ENCODE measurements at places on chromosomes 3 and 15. TPM values are rescaled to one million over a fixed set of nuclear protein-coding genes. Genes with fewer than 3 reads are reported as not detected.

IL17RE gene
- 1.1 TPM for total RNA-seq

PLSCR5 gene
- not detected for total RNA-seq

GHSR gene
- total RNA-seq, result not detected

SYNM gene
- 5.0 TPM for total RNA-seq

FETUB gene
- not detected for total RNA-seq

C3orf22 gene
- not detected for total RNA-seq

STRIT1 gene
- total RNA-seq, result not detected

NOP10 gene
- 141 TPM for total RNA-seq

TLE3 gene
- total RNA-seq, result 5.6 TPM

SLC12A8 gene
- 2.2 TPM for total RNA-seq

DNA sequence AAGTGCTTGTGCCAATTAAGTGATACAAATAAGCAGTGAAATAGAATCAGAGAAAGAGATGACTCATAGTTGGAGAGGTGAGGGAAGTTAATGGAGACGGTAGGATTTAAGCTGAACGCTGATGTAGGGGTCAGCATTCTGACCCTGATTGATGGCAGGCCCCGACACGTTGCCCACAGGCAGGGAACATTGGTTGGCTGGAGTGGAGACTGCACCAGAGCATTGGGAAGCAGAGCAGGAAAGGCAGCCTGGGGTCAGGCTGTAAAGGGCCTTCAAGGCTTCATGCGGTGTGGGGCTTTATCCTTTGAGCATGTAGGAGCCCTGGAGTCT lies 68.6 kb downstream of the DCUN1D1 start:
- H3K27me3 ChIP-seq, result no peaks in the 10 kb centered on the region
- no peak overlapping the region for H3K4me3 ChIP-seq
- no peak for DNase-seq
- H3K4me1 ChIP-seq, result peaks cover 16% of the 10 kb centered on the region

- DNase-seq, result peak; percentile 81
- peaks cover 10% of the 10 kb centered on the region for H3K4me1 ChIP-seq
- H3K36me3 ChIP-seq, result peaks cover 49% of the 10 kb centered on the region
- H3K27me3 ChIP-seq, result no peaks in the 10 kb centered on the region
These were observed 50.7 kb downstream of the MAP6D1 start for GRCh38 chr3:183774631-183775030.

GRCh38 chr3:170023165-170023564 lies 14.6 kb upstream of the GPR160 start:
- H3K4me1 ChIP-seq, result no peaks in the 10 kb centered on the region
- no peaks in the 10 kb centered on the region for H3K36me3 ChIP-seq
- no peak for DNase-seq
- no peak overlapping the region for H3K27ac ChIP-seq
- H3K4me3 ChIP-seq, result no peak overlapping the region
- H3K27me3 ChIP-seq, result peaks cover 3% of the 10 kb centered on the region

- no peak for DNase-seq
- peaks cover 7% of the 10 kb centered on the region for H3K4me1 ChIP-seq
- H3K27ac ChIP-seq, result no peak overlapping the region
- H3K4me3 ChIP-seq, result no peak overlapping the region
- H3K27me3 ChIP-seq, result no peaks in the 10 kb centered on the region
- H3K36me3 ChIP-seq, result peaks cover 27% of the 10 kb centered on the region
These were observed 25.5 kb downstream of the SEC62 start for GRCh38 chr3:169992156-169992555.

GRCh38 chr15:69792823-69793222 lies 304.9 kb downstream of the TLE3 start:
- H3K27me3 ChIP-seq, result peaks cover 13% of the 10 kb centered on the region
- H3K27ac ChIP-seq, result no peak overlapping the region
- no peak for DNase-seq
- no peaks in the 10 kb centered on the region for H3K36me3 ChIP-seq
- H3K4me1 ChIP-seq, result peaks cover 7% of the 10 kb centered on the region
- no peak overlapping the region for H3K4me3 ChIP-seq

DNA sequence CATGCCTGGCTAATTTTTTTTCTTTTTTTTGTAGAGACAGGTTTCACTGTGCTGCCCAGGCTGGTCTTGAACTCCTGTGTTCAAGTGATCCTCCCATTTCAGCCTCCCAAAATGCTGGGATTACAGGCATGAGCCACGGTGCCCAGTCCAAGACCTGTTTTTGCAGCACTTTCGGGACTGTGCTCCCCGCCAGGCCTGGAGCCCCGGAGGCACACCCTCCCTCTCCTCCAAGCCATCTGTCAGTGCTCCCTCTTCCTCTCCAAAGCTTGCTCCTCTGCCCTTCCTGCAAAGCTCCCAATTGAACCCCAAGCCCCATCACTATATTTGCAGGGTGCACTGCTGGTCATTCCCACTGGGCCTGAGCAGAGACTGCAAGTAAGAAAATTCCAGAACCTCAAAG lies 98.1 kb downstream of the CORO2B start:
- no peaks in the 10 kb centered on the region for H3K36me3 ChIP-seq
- no peaks in the 10 kb centered on the region for H3K4me1 ChIP-seq
- H3K27me3 ChIP-seq, result no peaks in the 10 kb centered on the region
- H3K27ac ChIP-seq, result no peak overlapping the region
- H3K4me3 ChIP-seq, result no peak overlapping the region
- no peak for DNase-seq

DNA sequence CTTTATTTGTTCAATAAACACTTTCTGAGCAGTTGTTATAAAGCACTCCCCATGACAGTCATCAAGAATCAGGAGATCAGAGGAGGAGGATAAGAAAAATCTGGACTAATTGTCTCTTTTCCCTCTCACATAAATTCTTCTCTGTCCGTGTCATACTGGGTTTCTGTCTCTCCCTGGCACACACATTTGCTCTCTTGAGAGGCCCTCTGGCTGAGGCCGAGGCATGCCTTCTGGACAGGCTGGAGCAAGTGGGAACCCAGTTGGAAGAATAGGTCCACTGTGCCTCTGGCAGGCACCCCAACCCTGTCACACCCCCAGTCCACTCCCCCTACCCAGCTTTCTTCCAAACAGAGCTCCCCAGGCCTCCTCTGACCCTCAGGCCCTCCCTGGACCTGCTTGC lies 315.8 kb downstream of the UACA start:
- no peaks in the 10 kb centered on the region for H3K36me3 ChIP-seq
- no peak overlapping the region for H3K4me3 ChIP-seq
- H3K27me3 ChIP-seq, result peaks cover 67% of the 10 kb centered on the region

GRCh38 chr15:35279811-35280210 lies 194.7 kb upstream of the NANOGP8 start:
- no peak overlapping the region for H3K27ac ChIP-seq
- H3K4me3 ChIP-seq, result no peak overlapping the region
- no peaks in the 10 kb centered on the region for H3K27me3 ChIP-seq
- H3K36me3 ChIP-seq, result no peaks in the 10 kb centered on the region

- DNase-seq, result no peak
- H3K36me3 ChIP-seq, result no peaks in the 10 kb centered on the region
- no peaks in the 10 kb centered on the region for H3K4me1 ChIP-seq
These were observed 69.8 kb upstream of the BOC start for GRCh38 chr3:113141543-113141942.

DNA sequence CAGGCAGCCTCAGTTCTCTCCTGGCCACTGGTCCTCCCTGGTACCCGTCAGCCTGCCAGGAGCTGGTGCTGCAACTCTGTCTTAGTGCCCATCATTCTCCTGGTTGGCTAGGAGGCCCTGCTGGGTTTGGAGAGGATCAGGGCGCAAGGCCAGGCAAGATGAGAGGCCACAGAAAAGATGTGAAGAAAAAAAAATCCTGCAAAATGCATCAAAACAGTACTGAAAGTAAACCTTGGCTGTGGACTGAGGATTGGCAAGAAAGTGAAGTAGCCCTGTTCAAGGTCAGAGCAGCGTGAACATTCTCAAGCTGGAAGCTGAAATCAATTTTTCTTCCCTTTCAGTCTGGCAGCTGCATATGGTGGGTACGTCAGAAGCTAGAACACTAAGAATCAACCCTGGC lies 74.2 kb downstream of the GTF2E1 start:
- H3K27ac ChIP-seq, result no peak overlapping the region
- no peaks in the 10 kb centered on the region for H3K4me1 ChIP-seq
- H3K4me3 ChIP-seq, result no peak overlapping the region
- H3K36me3 ChIP-seq, result no peaks in the 10 kb centered on the region

- H3K4me1 ChIP-seq, result no peaks in the 10 kb centered on the region
- no peak for DNase-seq
- no peak overlapping the region for H3K27ac ChIP-seq
- no peaks in the 10 kb centered on the region for H3K27me3 ChIP-seq
- H3K36me3 ChIP-seq, result no peaks in the 10 kb centered on the region
These were observed 22.7 kb upstream of the ALCAM start for GRCh38 chr3:105343991-105344390.

- no peak overlapping the region for H3K27ac ChIP-seq
- H3K27me3 ChIP-seq, result no peaks in the 10 kb centered on the region
- DNase-seq, result no peak
- no peak overlapping the region for H3K4me3 ChIP-seq
These were observed 66.0 kb downstream of the ST6GAL1 start for GRCh38 chr3:186996356-186996755.

- no peaks in the 10 kb centered on the region for H3K36me3 ChIP-seq
- no peaks in the 10 kb centered on the region for H3K4me1 ChIP-seq
- no peak overlapping the region for H3K4me3 ChIP-seq
- no peak for DNase-seq
These were observed 183.6 kb downstream of the POLQ start for GRCh38 chr3:121362035-121362734.

DNA sequence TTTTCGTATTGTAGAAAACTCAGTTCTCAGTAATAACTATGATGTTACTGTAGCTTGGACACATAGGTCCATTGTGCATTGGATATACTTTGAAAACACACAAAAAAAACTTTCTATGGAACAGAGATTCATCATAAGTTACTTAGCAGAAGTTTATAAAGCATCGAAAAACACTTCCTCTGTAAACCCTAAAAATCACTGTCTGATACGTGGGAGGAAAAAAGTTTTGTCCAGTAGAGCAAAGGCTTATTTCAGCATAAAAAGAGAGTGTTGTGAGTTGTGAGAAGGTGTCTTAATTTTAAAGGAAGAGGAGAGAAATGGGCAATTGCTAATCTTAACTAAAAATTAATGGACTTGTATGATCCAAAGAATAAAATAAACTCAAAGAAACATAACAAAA lies 64.8 kb downstream of the OSTN start:
- no peaks in the 10 kb centered on the region for H3K36me3 ChIP-seq
- no peak for DNase-seq
- no peak overlapping the region for H3K27ac ChIP-seq
- no peaks in the 10 kb centered on the region for H3K27me3 ChIP-seq
- no peak overlapping the region for H3K4me3 ChIP-seq

DNA sequence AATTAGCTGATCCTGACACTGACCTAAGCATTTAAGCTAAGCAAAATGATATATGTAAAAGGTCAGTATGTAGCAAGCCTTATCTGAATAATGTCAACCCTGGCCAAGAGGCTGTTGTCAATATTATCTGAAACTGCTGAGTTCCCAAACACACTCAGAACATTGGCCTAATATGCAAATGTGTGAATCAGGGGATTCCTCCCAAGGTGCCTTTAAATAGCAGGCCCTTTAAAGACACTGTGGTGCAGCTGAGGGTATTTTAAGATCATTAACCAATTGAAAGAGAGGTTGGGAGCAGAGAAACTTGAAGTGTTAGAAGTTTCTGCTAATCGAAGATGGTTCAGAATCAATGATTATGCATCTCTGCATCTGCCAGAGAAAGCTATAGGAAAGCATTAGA lies 207.0 kb downstream of the NTRK3 start:
- H3K4me1 ChIP-seq, result no peaks in the 10 kb centered on the region
- H3K36me3 ChIP-seq, result no peaks in the 10 kb centered on the region
- H3K4me3 ChIP-seq, result no peak overlapping the region
- DNase-seq, result no peak
- no peaks in the 10 kb centered on the region for H3K27me3 ChIP-seq
- H3K27ac ChIP-seq, result no peak overlapping the region

- no peak overlapping the region for H3K27ac ChIP-seq
- 0 out of 2 replicates have a peak, but pooled peaks cover 2% of the 10 kb centered on the region for H3K4me1 ChIP-seq
- no peaks in the 10 kb centered on the region for H3K36me3 ChIP-seq
These were observed 437.7 kb downstream of the RAP2B start for GRCh38 chr3:153599685-153600084.

- no peaks in the 10 kb centered on the region for H3K36me3 ChIP-seq
- H3K27ac ChIP-seq, result no peak overlapping the region
- no peak overlapping the region for H3K4me3 ChIP-seq
- no peaks in the 10 kb centered on the region for H3K4me1 ChIP-seq
- DNase-seq, result no peak
These were observed 48.6 kb upstream of the KLF13 start for GRCh38 chr15:31278061-31278445.

DNA sequence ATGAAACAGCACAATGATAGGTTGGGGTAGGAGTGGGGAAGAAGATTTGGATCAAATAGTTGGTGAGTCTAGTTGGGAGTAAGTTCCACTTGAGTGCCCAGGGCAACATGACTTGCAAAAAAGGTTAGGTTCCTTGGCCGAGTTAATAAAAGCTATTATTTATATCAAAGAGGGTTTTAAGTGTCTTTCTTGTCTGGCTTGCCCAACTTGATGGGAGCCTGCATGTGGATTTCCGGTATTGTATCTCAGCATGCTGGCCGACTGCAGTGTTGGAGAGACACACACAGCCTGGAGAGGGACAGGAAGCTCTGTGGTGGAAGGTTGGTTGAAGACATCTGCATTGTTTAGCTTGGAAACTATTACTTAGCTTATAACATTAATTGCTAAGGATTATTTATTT lies 449.5 kb upstream of the TBL1XR1 start:
- DNase-seq, result no peak
- no peaks in the 10 kb centered on the region for H3K36me3 ChIP-seq
- H3K4me3 ChIP-seq, result no peak overlapping the region
- H3K27ac ChIP-seq, result no peak overlapping the region
- no peaks in the 10 kb centered on the region for H3K27me3 ChIP-seq

GRCh38 chr15:45603881-45604280 lies 16.7 kb downstream of the BLOC1S6 start:
- DNase-seq, result no peak
- peaks cover 5% of the 10 kb centered on the region for H3K36me3 ChIP-seq
- H3K27me3 ChIP-seq, result no peaks in the 10 kb centered on the region
- no peaks in the 10 kb centered on the region for H3K4me1 ChIP-seq
- H3K4me3 ChIP-seq, result no peak overlapping the region
- no peak overlapping the region for H3K27ac ChIP-seq

- no peaks in the 10 kb centered on the region for H3K4me1 ChIP-seq
- H3K36me3 ChIP-seq, result no peaks in the 10 kb centered on the region
- no peak overlapping the region for H3K27ac ChIP-seq
- H3K27me3 ChIP-seq, result no peaks in the 10 kb centered on the region
These were observed 91.1 kb upstream of the RNF7 start for GRCh38 chr3:141646760-141647561.

GRCh38 chr3:81816473-81817250 lies 55.2 kb upstream of the GBE1 start:
- H3K27me3 ChIP-seq, result peaks cover 2% of the 10 kb centered on the region
- H3K4me1 ChIP-seq, result no peaks in the 10 kb centered on the region
- peak; percentile 0 for DNase-seq
- no peaks in the 10 kb centered on the region for H3K36me3 ChIP-seq
- no peak overlapping the region for H3K4me3 ChIP-seq

- H3K4me3 ChIP-seq, result no peak overlapping the region
- no peak overlapping the region for H3K27ac ChIP-seq
- no peaks in the 10 kb centered on the region for H3K36me3 ChIP-seq
- peak; percentile 67 for DNase-seq
These were observed 92.3 kb downstream of the RBMS3 start for GRCh38 chr3:29373131-29373680.

All from IMR-90 (cell line).